ENCODE measurements at places on chromosomes 1 and 21.

GRCh38 chr1:101284021-101284420 lies 47.2 kb downstream of the S1PR1 start:
- no peak for DNase-seq

DNA sequence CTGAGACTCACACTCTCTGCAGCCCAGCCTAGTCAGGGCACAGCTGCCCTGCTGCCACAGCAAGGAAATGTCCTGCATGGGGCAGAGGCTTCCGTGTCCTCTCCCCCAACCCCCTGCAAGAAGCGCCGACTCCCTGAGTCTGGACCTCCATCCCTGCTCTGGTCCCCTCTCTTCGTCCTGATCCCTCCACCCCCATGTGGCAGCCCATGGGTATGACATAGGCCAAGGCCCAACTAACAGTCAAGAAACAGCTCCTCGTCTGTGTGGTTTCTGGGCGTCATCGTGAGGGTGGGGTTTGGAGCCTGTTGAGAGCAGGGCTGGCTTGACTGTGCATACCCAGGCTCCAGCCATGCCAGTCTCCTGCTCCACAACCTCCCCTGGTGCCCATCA lies 19.5 kb downstream of the FAAH start:
- DNase-seq = peak; percentile 65

DNA sequence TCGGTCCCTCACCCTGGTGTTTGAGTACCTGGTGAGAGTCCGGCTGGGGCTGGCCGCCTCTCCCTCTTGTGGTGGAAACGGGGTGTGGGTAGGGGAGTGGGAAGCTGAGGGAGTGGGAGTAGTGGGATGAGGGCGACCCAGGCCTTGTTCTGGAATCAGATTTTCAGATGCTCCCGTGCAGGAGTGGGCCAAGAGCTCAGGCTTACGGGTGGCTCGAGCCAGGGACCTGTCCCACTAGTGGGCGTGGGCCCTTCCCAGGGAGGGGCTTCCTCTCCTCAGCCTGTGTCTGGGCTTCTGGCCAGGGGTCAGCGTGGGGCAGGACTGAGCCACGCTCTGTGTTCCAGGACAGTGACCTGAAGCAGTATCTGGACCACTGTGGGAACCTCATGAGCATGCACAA lies 22.0 kb downstream of the CDK18 start:
- DNase-seq = no peak

DNA sequence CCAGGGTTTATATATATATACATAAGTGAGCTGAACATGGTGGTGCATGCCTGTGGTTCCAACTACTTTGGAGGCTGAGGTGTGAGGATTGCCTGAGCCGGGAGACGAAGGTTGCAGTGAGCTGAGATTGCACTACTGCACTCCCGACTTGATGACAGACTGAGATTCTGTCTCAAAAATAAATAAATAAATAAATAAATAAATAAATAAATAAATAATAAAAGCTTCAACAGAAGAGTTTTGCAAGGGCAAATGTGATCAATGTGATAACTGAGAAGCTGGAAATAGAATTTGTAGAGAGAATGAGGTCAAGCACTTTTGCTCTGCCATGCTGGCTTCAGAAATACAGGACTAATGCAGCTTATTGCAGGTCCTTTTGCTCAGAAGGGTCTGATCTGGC lies 855.8 kb upstream of the PRMT6 start:
- DNase-seq = no peak

DNA sequence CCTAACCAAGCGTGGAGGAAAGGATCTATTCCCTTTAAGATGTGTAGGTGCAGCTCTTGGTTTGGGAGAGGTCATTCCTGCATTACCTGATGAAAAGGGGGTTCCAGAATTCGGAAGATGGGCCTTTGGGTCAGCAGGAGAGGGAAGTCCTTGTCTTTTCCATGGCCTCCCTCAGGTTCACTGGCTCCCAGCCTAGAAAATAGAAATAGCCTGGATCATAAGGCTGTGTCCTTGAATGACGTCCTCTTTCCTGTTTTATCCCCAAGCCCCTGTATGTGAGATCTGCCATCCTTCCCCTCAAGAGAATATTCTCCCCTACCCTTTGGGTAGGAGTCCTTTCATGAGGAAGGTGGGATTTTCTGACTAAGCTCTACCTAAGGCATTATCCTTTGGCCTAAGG lies 14.5 kb upstream of the RPS8 start:
- no peak for DNase-seq

Data from glutamatergic neuron (in vitro differentiated cells).